ENCODE measurements at places on chromosomes 2 and 18.

DNA sequence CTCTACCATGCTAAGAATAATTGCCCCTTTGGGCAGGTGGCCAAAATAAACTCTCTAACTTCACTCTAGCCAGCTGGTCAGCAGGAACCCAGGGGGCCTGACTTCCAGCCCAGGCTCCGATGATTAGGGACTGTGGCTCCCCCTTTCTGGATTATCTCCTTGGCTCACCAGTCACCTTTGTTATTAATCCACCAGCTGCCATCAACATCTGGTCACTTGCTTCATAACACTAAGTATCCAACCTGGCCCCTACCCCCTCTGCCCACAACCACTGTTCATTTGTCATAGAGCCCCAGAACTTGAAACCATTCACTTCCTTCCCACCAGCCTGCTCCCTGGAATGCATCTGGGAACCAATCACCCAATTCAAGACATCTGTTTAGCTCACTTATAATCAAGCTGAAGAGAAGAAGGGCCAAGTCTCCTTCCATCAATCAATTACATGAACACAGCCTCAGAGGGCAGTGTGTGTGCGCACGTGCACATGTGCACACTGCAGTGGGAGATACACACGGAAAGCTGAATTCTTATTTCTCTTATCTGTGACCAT, 215.1 kb downstream of the ALK start:
- DNase-seq: no peak

DNA sequence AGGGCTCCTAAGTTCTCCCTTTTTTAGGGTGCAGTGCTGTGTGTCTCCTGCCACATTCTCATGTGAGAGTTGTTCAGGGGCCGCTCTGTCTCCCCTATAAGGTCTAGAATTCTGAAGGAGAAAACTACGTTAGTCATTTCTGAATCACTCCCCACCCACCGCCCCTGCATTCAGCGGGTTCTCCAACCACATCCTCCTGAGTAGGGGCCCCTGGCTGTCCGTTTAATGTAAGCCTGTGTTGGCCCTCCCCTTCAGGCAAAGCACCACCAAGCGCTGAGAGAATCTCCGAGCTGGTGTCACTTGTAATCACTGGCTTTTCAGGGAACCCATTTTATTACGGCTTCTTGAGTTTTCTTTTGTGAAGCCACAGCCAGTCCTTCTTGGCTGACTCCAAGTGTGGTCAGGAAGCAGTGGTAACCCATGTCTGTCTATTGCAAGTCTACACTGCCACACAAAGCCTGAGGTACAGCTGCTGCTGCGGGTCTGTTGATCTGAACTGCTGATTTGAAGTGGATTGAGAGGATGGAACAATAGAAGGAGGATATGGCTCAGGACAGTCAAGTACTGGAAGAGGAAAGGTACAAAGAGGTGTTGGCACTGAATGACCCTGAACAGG, 16.9 kb downstream of the LCT start:
- peak; percentile 82 for DNase-seq

GRCh38 chr2:75063906-75064305, 105.5 kb downstream of the POLE4 start:
- no peak for DNase-seq

- DNase-seq: no peak
Observed at GRCh38 chr2:128198656-128199055, 107.7 kb downstream of the UGGT1 start.

- no peak for DNase-seq
Observed at GRCh38 chr2:154481336-154481735, 217.2 kb upstream of the KCNJ3 start.

- DNase-seq: no peak
Observed at GRCh38 chr2:240462707-240463273, 27.3 kb downstream of the GPC1 start.

DNA sequence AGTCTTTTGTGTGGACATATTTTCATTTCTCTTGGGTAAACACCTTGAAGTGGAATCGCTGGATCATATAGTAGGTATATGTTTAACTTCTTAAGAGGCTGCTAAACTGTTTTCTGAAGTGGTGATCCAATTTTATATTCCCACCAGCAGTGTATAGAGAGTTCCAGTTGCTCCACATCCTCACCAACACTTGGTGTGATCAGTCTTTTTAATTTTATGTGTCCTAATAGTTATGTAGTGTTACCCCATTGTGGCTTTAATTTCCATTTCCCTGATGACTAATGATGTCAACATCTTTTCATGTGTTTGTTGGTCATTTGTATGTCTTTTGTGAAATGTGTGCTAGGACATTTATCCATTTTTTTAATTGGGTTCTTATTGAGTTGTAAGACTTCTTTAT, 56.9 kb downstream of the DGKD start:
- no peak for DNase-seq

DNA sequence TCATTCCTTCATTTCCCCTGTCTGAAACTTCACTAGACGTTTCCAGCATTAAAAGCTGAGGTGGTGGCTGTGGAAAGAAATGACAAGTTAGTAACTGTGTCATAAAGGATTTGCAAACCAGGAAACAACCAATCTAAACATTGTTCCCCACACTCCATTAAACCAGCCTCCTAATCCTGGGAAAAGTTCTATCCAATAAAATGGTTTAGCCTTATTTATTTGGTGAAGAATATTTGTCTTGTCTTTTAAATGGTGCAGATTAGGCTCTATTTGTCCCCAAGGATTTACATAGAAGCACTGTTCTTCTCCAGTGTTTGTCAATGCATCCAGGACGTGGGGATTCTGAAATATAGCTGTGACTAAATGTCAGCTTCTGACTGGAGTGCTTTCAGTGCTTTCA, 10.5 kb upstream of the DPP4 start:
- DNase-seq: no peak

GRCh38 chr2:204317640-204318039, 227.6 kb upstream of the PARD3B start:
- no peak for DNase-seq

Measured in hematopoietic multipotent progenitor cell treated with erythropoietin and hydrocortisone succinate and interleukin-3 and kit ligand, for 4 days (in vitro differentiated cells).